ENCODE measurements at places on chromosomes 7 and 10.

DNA sequence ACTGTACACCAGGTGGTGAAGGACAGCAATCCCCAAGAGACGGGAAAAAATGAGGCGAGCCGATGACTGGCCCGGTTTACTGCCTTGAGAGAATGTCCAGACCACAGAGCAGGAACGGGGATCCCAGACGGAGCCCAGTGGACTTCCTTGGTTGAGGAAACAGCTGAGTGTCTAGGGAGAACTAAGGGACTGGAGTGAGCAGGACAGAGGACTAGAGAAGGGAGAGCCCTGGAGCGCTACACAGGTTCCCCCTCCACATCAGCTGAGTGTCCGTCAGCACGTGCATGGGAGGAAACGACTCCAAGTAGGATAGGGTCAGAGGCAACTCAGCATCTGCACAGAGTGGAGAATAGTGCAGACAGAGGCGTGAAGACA lies 7.1 kb upstream of the WDR86 start:
- DNase-seq = no peak

- no peak for DNase-seq
Observed at GRCh38 chr7:116236020-116236630, 25.8 kb downstream of the TES start.

DNA sequence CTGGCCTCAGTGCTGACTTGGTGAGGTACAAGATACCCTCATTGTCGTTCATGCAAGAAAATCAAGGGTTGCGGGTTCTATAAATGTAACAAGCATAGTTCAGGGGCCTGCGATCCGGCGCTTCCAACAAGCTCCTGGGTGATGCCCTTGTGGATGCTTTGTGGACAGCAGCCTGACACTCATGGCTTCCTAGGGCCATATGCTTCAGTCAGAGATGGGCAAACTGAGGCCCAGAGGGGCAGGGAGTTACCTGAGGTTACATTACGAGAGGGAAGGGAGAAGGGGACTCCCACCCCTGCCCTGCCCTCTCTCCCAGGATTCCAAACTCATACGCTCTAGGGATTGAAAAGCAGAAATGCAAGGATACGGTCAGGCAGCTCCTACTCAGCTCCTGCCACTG lies 296.3 kb upstream of the ZMIZ1 start:
- DNase-seq = no peak

DNA sequence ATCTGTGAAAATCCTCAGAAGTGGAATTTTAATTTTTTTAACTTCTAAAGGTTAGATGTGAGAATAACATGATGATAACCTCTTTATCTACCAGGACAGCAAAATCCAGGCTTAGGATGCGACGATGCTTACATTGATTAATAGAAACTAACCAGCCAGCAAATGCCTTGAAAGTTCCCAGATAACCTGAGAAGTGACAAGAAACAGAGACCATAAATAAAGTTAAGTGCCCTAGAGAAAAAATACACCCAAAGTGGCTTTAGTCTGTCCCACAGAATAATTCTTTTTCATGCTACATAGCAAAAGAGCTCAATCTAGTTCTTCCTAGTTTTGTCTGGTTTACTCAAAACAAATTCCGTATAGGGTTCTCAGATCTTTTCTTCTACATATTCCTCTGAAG lies 262.7 kb downstream of the WDR11 start:
- DNase-seq = no peak

DNA sequence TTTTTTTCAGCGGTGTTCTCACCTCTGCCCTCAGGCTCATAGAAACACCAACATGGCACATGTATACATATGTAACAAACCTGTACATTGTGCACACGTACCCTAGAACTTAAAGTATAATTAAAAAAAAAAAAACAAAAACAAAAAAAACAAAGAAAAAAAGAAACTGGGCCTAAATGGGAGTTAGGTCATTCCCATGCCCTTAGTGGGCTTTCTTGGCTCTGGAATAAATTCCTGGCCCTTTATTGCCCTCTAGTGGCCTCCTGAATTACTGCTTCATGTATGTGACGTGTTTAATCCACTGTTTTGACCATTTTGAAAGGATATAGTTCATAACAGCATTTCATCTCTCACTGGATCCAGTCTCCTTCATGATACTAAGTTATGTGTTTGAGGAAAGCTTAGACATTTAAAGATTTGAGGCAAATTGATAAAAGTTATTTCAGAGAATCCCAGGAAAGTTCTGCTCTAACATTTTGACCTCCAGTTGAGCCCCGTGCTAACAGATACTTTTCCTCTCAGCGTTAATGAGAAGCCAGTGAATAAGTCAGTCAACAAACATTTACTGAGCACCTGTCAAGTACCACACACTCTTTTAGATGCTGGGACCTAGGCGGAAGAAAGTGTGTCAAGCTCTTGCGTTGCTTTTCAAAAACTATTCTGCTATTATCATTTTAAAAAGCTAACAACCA lies 54.7 kb upstream of the SYPL1 start:
- DNase-seq = no peak

DNA sequence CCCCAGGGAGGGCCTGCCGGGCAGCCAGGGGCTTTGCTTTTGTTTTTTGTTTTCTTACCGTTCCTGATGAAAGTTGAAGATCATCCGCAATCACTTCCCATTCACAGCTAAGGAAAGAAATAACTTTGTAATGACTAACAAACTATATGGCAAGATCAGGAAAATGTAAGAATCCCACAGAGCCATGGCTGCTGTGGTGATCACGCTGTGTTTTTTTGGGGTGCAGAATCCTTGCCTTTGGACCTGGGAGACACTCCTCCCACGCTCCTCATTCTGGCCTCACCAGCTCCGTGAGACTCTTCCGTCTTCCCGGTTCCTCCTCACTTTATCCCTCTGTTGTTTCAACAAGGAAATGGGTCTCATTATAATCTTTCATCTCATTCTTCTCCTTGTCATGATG lies 443.0 kb upstream of the MGMT start:
- DNase-seq = no peak

DNA sequence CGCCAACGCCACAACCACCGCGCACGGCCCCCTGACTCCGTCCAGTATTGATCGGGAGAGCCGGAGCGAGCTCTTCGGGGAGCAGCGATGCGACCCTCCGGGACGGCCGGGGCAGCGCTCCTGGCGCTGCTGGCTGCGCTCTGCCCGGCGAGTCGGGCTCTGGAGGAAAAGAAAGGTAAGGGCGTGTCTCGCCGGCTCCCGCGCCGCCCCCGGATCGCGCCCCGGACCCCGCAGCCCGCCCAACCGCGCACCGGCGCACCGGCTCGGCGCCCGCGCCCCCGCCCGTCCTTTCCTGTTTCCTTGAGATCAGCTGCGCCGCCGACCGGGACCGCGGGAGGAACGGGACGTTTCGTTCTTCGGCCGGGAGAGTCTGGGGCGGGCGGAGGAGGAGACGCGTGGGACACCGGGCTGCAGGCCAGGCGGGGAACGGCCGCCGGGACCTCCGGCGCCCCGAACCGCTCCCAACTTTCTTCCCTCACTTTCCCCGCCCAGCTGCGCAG lies 424 bp downstream of the EGFR start:
- no peak for DNase-seq

DNA sequence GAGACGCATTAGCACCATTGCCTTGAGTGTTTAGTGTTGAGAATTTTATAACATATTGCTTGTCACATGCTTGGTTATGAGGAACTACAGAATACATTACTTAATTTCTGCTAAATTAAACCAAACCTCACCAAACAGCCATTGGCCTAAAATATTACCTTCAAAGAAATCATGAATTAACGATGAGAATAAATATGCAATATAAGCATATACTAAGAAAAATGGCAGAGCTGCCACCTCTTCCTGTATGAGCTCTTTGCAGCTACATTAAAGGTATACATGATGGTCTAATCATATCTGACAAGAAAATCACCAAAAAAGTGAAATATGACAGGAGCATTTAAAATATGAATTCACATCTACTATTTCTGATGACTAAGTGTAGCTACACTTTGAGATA lies 5.2 kb upstream of the RHEB start:
- no peak for DNase-seq

DNA sequence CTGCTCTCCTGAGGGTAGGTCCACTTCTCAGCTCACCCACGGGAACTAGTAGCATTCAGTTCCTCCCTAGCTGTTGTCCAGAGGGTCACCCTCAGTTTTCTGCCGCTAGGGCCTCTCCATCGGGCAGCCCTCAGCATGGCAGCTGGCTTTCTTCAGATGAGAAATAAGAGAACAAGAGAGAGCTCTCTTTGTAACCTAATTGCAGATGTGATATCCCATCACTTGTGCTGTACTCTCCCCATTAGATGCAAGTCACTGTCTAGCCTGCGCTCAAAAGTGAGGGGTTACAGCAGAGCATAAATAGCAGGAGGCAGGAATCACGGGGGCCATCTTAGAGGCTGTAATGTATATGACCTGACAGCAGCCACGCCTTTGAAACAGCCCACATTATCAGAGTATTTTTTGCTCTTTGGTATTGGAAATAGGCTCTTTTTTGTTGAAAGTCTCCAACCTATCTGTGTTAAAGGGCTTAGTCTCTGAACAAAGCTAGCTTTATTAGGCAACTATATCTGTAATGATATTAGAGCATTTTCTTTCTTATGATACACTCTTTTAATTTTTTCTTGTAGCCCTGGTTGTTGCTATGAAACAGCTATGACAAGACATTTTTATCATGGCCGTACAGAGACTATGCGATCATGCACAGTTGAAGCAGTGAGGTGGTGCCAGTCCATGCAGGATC lies 45.7 kb downstream of the CROT start:
- DNase-seq = no peak

Measured in cortex of kidney (tissue), 1 donor.